ENCODE measurements at places on chromosomes 16 and 17.
A peak's percentile ranks its signal among the peaks of the same experiment; 100 is the strongest.

DNA sequence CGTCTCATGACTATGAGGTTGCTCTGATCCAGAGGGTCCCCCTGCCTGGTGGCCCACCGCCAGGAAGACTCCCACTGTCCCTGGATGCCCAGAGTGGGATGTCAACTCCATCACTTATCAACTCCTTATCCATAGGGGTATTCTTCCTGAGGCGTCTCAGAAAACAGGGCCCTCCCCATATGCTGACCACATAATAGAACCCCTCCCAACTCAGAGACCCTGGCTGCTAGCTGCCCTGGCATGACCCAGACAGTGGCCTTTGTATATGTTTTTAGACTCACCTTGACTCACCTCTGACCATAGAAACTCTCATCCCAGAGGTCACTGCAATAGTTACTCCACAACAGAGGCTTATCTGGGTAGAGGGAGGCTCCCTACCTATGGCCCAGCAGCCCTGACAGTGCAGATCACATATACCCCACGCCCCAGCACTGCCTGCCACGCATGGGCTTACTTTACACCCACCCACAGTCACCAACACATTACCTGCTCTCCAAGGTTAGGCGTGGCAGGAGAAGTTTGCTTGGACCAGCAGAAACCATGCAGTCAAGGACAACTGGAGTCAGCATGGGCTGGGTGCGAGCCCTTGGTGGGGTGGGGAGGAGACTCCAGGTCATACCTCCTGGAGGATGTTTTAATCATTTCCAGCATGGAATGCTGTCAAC is 2.3 kb upstream of the G6PC1 start:
- no peak for DNase-seq

DNA sequence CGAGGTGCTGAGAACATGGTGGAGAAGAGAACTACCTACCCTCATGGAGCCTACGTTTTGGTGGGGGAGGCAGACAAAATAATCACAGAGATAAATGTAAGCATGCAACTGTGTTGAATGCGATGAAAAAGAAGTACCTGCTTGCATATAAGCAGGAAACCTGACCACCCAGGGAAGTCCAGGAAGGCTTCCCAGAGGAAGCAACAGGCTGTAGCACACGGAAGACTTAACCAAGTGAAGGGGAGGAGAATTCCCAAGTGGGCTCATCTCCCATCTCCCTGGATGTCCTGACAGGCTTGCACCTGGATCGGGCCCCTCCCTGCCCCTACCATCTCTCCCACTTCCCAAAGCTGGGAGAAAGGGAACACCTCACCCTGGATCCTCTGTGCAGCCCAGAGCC is 2.0 kb downstream of the SCRN2 start:
- no peak for DNase-seq

DNA sequence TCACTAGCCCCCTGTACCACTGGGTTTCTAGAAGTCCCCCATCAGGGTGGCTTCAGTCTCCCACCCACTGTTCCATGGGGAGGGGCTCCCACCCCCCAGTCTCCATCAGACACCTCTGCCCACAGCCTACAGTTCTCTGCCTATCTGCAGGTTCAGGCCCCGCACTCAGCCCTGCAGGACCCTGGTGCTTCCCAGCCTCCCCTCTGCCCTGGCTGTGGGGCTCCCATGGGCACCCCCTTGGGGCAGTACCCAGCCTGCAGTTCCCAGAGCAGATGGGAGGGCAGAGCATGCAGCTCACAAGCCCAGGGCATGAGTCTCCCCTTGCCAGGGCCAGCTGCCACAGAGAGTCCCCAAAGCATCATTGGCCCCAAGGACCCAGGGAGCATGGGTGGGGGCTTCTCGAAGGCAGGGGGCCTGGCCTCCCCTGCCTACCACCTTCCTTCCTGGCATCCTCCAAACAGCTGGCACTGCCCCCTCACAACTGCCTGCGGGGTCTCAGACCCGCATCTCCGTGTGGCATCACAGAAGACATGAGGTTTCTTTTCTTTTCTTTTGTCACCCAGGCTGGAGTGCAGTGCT is 2.8 kb upstream of the MRPL28 start:
- no peak for DNase-seq

GRCh38 chr17:67400193-67400592 is 23.1 kb downstream of the PITPNC1 start:
- no peak for DNase-seq

DNA sequence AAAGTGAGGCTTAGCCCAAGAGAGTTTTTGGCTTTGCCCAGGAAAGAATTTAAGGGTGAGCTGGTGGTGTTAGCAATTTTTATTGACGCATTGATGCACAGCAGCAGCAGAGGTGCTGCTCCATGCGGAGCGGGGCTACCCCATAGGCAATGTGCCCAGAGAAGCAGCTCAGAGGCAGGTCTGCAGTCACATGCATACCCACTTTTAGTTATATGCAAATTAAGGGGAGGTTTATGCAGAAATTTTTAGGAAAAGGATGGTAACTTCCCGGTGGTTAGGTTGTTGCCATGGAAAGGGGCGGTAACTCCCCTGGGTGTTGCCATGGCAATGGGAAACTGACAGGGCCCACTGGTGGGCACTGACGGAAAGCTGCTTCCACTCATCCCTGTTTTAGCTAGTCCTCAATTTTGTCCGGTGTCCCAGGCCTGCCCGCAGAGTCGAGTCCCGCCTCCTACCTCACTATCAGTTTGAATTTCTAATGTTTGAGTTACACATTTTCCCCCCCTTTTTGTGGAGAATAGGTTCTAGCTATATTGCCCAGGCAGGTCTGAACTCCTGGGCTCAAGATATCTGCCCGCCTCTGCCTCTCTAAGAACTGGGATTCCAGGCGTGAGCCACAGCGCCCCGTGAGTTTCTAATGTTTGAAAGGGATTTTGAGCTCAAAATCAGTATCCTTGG is 10.4 kb upstream of the GJD3 start:
- no peak for DNase-seq

DNA sequence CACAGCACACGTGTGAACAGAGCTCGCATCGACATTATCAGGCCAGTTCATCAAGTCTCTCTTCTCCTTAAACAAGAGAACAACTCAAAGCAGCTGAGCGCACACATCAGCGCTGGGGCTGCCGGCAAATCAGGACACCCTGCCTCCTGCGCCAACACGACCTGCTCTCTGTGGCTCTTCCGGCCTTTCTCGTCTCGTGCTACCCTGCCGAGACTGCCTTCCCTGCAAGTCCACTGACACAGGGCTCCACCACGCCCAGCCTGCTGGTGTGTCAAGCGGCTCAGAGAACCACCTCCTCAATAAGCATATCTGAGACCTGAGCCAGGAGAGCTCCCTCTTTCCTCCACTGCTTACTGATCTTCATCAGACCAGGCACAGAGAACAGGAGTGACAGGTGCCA is 96.9 kb downstream of the ZNF778 start:
- DNase-seq, result peak; percentile 39

Measured in stimulated activated CD4-positive, alpha-beta T cell treated with anti-CD3 and anti-CD28 coated beads, Interleukin-1b, Interleukin-23, amount 100 ng/mL, for 1 hour (primary cell).